Fibroblast of villous mesenchyme (primary cell): ENCODE measurements at places on chromosomes 12 and 14. TPM values are rescaled to one million over a fixed set of nuclear protein-coding genes. Genes with fewer than 3 reads are reported as not detected.

BATF gene
- total RNA-seq: not detected in 2 replicates

GCH1 gene
- total RNA-seq: 2.3 and 9.1 TPM in 2 replicates

CDCA4 gene
- total RNA-seq: 22.2 and 22.5 TPM in 2 replicates

TPH2 gene
- not detected in 2 replicates for total RNA-seq

ADSS1 gene
- total RNA-seq: 1.3 and 4.3 TPM in 2 replicates

ANAPC5 gene
- 148 and 180 TPM in 2 replicates for total RNA-seq

RFLNA gene
- total RNA-seq: 1.9 and 5.6 TPM in 2 replicates
